Nephron progenitor cell (in vitro differentiated cells): ENCODE measurements at places on chromosomes 13 and 19.

GRCh38 chr19:33690378-33691029 lies 68.8 kb downstream of the CHST8 start:
- DNase-seq: no peak

- DNase-seq: no peak
These were observed 30.2 kb upstream of the HTR2A start for GRCh38 chr13:46926916-46927590.

GRCh38 chr19:31451686-31452330 lies 102.6 kb upstream of the TSHZ3 start:
- no peak for DNase-seq

GRCh38 chr13:98406971-98407370 lies 169.9 kb downstream of the STK24 start:
- no peak for DNase-seq

GRCh38 chr19:2355168-2356035 lies 4.7 kb upstream of the TMPRSS9 start:
- no peak for DNase-seq

- DNase-seq: no peak
These were observed 3.8 kb upstream of the EPS8L1 start for GRCh38 chr19:55071913-55072312.

- no peak for DNase-seq
These were observed 11.6 kb upstream of the FPR3 start for GRCh38 chr19:51783372-51783771.

DNA sequence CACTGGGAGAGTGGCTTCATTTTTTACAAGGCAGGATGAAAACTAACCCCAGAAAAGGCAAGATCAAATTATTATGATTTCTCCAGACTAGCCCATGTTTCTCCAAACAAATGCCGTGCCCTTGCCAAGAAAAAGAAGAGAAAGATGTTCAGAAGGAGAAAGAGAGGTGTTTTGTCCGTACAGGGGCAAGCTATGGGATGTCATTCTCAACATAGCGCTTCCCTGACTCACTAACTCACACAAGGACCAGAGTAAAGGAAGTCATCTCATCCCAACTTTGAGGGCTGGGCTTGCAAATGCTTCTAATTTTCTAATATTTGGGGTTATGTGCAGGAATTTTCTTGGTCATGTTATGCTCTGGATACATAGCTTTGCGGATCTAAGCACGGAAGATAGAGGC lies 224.2 kb upstream of the MAB21L1 start:
- no peak for DNase-seq

DNA sequence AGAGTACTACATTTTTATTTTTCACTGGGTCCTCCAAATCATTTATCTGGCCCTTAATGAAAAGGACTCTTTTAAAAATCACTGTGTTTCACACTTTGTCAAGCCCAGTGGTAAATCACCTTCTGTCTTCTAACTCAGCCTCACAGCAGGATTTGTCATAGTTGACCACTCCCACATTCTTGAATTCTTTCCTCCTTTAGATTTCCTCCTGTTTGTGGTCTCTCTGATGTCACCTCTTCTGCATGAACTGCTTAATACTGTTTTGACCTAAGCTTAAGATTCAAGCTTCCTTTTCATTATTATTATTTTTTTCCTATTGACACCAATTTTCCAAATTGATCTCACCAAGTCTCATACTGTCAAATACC lies 899.8 kb upstream of the MIR17HG start:
- no peak for DNase-seq

- DNase-seq: no peak
These were observed 144.1 kb downstream of the PRR20E start for GRCh38 chr13:57311009-57311586.

DNA sequence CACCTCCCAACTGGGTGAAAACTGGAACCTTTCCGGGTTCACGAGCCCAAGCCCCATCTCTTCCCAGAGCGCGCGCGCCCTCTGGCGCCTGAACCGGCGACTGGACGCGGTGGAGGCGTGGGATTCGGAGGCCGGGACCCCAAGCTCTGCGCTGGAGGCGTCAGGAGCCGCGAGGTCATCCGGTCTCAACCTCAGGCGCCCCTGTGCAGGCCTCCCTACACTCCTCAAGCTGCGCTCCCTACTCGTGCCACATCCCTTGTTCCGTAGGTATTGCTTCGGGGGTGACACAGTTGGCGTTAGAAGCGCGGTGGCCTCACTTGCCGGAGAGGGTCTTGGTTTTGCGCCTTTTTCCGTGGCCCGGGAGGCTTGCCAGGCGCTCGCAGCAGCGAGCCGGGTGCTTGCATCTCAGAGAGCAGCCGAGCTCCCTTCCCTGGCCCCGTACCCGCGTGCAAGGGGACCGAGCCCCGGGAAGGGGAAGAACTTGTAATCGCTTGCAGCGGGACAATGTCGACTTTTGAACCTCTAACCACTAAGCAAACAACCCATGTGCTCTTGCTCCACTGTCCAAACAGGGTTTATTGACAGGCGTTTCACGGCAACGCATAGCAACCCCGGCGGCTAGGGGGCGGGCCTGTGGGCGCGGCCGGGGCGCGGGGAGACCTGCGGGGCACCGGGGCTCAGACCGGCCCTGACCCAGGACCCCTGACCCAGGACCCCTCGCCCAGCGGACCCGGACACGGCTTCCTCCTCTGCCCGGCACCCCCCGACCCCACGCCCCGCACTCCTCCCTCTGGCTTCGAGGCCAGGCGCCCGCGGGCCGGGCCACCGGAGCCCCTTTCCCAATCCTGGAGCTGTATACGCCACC lies 8.5 kb downstream of the CDX2 start:
- DNase-seq: peak; percentile 82

- no peak for DNase-seq
These were observed 241.0 kb downstream of the KLF5 start for GRCh38 chr13:73299787-73300186.

DNA sequence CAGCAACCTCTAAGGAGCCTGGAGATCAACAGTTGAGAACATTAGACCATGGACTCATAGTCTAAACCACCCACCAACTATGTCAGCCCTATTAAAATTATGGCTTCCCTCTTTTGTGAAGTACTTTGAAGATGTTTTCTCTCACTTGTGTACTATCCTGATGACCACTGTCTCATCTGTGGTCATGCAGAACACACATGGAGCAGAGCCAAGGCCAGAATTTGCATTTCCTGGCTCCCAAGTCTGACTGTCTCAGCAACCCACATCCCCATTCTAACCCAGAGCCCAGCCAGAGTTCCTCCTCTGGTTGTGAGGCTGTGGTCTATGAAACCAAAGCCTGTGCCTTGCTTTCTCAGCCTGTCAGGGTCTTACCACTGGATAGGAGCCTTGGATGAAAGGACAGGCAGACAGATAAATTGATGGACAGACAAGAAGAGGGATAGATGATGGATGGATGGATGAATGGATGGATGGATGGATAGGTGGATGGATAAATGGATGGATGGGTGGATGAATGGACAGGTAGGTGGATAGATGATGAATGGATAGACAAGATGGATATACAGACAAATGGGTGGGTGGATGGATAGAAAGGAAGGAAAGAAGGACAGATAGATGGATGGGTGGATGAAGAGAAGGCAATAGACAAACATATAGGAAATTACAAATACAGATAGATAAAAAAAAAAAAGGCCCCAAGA lies 35.4 kb downstream of the ZNF557 start:
- DNase-seq: no peak

DNA sequence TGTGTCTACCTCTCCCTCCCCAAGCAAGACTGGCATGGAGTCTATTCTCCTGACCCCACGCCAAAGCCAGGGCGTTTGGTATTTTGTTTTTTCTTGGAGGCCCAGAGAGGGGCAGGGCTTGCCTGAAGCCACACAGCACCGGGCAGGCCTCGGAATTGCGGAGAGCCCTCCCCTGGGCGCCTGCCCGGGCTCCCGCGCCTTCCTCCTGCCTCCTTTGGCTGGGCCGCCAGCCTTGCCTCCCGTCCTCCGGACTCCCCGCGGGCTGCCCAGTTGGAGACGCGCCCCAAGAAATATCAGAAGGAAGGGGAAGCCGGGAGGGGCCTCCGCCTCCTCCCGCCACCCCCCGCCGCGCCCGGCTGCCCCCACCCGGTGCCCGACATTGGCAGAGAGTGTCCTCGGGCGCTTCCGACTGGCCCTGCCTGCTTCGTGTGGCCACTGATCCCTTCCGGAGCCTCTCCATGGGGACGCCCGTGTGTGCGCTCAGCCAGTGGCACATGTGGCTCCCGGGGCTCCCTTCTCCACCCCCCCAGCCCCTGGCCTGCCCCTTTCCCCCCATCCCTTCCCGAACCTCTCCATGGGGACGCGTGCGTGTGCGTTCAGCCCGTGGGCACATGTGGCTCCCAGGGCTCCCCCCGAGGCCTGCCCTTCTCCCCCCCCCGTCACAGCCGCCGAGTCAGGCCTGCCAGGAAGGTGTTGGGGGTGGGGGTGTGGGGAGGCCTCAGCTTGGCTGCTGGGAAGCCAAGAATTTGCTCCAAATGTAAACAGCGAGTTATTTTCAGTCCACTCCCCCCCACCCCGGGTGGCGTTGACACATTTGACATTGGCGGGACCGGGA lies 37.3 kb downstream of the NFIC start:
- no peak for DNase-seq

GRCh38 chr13:33401238-33401637 lies 115.7 kb upstream of the STARD13 start:
- DNase-seq: no peak

DNA sequence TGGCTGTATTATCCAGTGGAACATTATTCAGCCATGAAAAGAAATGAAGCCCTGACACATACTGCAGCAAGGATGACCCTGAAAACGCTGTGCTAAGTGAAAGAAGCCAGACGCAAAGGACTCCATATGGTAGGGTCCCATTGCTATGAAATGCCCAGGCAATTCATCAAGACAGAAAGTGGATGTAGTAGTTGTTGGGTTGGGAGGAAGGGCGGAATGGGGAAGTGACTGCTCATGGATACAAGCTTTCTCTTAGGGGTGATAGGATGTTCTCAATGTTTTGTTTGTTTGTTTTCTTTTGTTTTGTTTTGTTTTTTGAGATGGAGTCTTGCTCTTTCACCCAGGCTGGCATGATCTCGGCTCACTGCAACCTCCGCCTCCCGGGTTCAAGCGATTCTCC lies 11.1 kb upstream of the CEACAM16 start:
- DNase-seq: no peak

GRCh38 chr13:40679480-40679985 lies 13.1 kb upstream of the FOXO1 start:
- no peak for DNase-seq

DNA sequence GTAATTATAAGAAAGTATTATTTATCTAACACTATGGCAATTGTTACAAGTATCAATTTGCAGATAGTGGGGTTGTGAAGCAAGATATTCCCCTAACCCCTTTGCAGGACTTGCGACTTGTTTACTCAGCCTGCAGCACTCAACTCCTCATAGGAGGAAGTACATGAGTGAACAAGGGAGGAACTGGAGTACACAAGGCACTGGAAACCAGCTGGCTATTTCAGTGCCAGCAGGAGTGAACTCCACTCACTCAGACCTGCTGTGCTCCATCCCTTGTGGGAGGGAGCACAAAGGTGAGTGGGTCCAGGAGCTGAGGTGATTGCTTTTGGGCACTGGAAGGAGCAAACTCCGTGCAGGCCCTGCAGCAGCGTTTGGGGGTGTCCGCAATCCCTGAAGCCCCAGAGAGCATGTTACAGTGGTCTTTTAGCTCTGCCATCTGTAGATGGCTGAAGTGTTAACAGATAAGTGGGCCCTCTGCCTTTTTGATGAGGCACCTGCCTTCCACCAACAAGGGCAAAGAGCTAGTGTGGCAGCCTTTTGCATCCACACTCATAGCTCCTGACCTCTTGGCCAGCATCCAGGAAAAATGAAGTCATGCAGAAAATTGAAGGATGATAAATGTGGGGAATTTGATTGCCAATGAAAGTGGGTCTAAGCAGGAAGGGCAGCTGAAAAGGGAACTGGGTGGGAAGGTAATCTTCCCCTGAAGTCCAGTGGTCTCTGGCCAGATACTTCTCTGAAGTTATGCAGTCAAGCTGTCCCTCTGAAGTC lies 802.2 kb upstream of the MIR17HG start:
- DNase-seq: no peak
